ENCODE measurements at places on chromosomes 3 and 15.

DNA sequence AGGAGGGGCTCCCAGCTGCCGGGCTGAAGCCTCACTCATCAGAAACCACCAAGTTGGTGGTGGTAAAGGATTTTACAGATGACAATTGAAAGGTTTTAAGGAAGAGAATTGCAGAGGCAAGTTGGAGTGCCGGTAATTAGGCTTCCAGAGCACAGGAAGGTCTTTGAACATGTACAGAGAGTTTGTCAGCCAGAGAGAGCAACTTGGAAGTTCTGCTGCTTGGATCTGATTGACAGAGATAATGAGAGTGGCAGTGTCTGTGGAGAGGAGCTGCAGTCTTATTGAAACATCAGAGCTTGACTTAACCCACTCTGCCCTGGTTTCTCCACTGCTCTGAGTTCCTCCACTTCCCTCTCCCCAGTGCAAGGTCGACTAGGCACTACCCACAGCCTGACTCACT lies 448.6 kb downstream of the EPHB1 start:
- DNase-seq, result no peak

- peak; percentile 100 for DNase-seq
These were observed 96.3 kb upstream of the DLG1 start for GRCh38 chr3:197394464-197395321.

- no peak for DNase-seq
These were observed 22.4 kb downstream of the LIPC start for GRCh38 chr15:58453931-58454793.

DNA sequence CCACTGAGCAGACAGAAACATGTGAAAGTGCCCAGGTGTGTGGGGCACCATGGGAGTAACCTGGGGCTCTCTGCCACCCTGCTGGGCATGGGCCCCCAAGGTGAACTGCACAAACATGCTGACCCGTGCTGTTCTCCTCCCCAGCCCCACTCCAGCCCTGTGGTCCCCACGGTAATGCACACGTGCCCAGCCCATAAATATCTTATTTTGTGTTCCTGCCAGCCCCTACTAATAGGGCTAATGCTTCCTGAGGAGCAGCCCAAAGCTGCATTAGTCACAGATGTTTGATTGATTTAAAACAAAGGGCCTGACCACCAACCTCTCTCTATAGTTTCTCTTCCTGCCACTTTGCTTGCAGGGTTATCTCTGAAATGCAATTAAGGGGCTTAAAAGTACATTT lies 95.4 kb downstream of the ABHD5 start:
- peak; percentile 15 for DNase-seq

- no peak for DNase-seq
These were observed 590 bp upstream of the TRIM71 start for GRCh38 chr3:32817257-32817557.

DNA sequence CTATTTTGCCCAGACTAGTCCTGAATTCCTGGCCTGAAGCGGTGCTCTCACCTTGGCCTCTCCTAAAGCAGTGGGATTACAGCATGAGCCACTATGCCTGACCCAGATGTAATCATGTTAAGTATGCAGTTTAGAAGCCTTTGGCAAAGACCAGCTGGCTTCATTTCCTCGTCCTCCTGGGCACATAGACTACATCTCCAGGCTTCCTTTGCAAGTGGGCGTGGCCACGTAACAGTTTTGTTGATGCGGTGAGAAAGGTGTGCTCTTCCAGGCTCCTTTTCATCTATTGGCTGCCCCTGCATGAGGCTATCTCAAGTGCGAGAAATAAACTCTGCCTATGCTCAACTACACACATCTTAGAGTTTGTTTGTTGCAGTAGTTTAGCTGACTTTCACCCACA lies 13.0 kb downstream of the SV2B start:
- DNase-seq, result no peak

DNA sequence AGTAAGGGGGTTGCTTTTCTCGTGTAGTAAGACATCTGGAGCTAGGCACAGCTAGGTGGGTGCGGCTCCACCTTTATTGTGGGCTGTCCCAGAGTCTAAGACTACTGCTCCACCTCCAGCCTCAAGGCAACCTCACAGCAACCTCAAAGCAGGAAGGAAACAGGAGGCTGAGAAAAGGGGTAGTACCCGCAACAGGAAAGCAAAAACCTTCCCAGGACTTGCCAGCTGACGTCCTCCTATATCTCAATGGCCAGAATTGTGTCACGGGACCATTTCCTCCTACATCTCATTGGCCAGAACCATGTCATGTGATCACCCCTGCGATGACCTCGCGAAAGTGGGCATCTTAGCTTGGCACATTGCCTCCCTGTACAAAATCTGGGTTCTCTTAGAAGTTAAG lies 4.3 kb upstream of the GPR160 start:
- DNase-seq, result no peak

GRCh38 chr15:27541581-27541980 lies 557.5 kb downstream of the OCA2 start:
- DNase-seq, result no peak

Data from M059J (cell line).